ENCODE measurements at places on chromosomes 4 and X.

GRCh38 chr4:82287720-82288119 lies 86.1 kb downstream of the HNRNPD start:
- no peak for DNase-seq

GRCh38 chr4:26235500-26235899 lies 85.3 kb upstream of the RBPJ start:
- no peak for DNase-seq

DNA sequence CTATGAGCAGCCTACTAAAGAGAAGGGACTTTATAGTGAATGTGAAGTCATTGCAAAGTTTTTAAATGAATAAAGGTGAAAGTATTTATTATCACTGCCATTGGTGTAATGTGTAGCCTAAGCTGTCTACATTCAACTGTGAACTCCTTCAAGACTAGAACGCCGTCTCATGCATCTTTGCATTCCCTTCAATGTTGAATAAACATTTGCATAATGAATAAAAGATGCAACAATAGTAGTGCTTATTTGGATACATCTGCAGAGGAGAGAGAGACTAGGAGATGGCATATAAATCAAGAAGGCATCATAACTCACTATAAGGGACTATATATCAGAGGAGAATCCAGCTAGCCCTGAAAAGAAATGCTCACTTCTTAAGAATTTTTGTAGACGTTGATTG lies 1623.8 kb upstream of the TENM3 start:
- DNase-seq: no peak

DNA sequence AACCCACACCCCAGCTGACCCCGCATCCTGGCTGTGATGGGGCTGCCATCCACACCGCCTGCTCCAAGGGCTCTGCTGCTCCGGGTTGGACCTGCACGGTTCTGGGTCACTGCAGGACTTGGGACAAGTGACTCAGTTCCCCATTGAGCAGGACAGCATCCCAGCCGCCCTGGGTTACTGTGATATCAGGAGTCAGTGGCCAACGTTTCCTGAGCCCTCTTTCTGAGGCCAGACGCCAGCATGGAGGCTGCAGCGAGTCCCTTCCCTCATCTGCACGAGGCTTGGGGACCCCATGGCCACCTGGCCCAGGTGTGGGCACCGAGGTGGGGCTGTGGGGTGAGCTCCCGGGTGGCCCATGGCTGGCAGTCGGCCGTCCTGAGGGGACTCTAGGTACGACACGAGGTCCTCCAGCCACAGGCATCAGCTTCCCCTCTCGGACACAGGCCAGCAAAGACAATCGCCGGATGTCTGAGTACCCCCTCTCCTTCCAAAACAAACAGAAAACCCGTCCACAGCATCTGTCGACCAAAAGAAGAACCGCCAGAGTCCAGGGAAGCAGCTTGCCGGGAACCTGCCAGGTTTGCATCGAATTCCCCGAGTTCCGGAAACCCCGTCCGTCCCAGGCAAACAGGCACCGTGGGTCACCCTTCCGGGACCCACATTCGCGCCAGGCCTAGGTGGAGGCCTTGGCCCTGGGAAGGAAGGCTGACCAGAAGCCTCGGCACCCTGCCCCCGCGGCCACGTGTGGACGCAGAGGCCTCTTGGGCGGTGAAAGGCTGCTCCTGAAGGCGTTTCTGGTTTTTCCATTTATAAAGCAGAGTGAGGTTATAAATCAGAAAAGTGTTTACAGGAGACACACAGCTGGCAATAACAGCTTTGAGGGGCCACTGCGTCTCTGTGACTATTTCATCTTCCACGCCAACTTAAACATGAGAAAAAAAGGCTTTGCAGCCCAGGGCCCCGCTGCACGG lies 136.0 kb downstream of the FAM53A start:
- DNase-seq: no peak

DNA sequence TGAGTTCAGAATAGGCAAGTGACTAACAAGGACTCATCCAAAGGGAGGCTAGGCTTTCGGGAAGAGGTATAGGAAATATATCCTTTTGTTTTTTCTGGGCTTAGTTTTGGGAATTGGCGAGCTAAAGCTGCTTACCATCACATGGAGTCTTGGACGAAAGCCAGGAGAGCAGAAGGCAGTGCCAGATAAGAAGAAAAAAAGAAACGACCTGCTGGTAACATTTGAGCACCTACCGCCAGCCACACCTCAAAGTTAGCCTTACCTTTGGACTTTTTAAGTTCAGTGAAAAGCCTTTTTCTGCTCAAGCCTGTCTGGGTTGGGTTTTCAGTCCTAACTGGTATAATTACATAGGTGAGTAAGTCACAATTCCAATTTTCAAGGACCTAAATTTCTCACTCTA lies 85.1 kb upstream of the LCORL start:
- no peak for DNase-seq

DNA sequence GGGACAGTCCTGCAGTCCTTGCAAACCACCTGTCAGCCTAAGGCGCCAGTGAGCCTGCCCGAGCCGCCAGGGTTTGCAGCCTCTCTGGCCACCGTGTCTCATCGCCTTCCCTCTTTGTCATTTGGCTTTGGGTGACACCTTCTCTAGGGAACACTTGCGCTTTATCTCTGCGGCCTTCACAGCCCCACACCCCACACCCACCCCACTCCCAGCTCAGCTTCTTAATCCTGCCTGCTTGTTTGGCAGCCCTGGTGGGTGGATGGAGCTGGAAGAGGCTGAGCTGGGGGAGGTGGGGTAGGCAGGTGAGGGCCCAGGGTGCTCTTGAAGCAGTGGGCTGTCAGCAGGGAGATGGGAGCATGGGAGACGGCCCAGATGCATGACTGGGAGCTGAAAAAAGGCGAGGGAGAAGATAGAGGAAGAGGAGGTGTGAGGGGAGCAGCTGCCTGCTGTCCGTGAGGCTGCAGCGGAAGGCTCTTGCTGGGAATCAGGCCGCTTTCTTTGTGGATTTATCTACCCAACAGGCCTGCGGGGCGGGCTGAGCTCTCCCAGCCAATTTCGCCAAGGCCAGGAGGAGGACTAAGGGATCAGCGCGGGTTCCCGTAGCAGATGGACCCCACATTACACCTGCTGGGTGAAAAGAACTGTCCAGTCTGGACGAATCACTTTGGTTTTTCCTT lies 97.5 kb upstream of the STOX2 start:
- no peak for DNase-seq

GRCh38 chrX:11619441-11619840 lies 46.3 kb downstream of the ARHGAP6 start:
- no peak for DNase-seq

- no peak for DNase-seq
Measured at GRCh38 chr4:34372815-34373214, 1871.5 kb downstream of the ARAP2 start.

DNA sequence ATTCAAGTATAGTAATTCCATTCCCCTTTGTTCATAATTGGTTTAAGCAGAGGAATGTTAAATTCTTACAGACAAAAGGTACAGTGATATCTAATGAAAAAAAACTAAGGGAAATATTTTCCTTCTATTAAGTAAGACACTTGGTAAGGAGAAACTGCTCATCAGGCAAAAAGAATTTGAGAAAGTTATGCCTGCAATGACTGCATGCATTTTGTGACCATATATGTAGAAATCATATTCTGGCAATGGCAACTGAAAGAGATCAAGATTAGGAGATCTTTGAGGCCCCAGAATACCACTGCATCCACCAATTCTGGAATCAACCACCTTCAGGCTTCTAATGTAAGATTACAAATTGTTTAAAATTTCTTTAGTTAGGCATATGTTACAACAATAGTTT lies 364.8 kb downstream of the PCDH10 start:
- DNase-seq: no peak

GRCh38 chrX:49019599-49020249 lies 17.7 kb upstream of the GRIPAP1 start:
- DNase-seq: no peak

DNA sequence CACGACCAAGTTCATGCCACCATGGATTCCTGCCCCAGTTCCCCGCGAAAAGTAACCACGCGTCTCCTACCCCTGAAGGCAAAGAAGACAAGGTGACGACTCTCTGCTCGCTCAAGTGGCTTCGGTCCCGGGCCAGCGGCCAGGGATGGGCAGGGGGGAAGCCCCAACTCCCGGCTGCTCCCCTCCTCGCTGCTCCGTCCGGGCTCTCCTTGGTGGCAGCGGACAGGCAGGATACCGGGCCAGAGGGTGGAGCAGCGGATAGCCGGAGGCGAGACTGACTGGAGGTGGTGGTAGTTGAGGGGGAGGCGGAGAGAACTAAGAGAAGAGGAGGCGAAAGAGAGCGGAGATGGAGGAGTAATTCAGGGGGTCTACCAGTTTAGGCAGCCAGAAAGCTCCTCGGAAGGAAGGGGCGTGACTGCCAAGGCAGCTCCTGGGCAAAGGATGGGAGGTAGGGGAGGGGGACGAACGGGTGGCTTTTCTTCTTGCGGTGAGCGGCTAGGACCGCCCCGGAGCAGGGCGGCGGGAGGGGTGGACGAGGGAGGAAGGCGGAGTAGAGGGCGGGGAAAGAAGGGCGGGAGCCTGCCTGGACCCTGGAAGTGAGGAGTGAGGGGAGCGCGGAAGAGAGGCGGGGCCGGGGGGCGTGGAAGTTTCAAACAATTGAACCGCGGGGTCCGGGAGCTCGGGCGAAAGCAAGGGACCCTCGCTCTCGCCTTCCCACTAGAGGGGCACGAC lies at the start of gene AMOT:
Gene AMOT (minus strand): TSS at position 450 of the 732 bp plus-strand sequence. CDS start 17,705 bp downstream, outside the sequence.
- peak; percentile 72 for DNase-seq

- DNase-seq: peak; percentile 4
Measured at GRCh38 chrX:13821738-13822137, 4.8 kb upstream of the GPM6B start.

DNA sequence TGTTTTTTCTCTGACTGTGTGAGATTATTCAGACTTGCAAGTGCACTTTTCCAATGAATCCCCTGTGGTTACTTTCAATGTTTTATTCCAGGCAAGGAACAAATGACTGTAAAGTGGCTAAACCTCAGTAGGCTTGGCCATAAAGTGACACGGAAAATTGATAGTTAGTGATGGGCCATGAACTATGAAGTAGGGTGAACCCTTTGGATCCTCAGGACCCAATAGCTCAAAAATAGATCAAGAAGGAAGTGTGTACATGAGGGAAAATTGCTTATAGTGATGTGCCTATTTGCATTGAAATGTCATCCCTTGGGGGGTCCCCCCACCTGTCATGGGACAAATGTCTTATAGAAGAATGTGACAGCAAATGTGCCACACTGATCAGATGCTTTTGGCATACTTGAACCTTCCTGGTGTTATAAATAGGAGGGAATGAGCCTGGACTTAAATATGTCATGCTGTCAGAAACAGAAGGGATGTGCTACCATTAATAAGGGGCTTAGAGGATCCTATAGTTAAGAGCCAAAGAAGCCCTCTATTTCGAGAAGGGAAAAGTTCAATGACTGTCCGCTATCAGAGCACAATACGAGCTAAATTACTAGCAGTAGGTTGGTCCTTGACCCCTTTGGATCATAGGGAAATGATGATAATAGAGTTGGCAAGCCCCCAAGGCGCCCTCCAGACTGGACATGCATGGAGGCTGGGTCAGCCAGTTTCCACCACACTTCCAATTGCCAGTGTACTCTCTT lies 30.3 kb downstream of the SLC16A2 start:
- no peak for DNase-seq

- no peak for DNase-seq
Measured at GRCh38 chrX:139823806-139824205, 109.0 kb downstream of the ATP11C start.

- no peak for DNase-seq
Measured at GRCh38 chr4:90152024-90152423, 24.8 kb downstream of the CCSER1 start.

GRCh38 chr4:110484029-110484428 lies 8.1 kb downstream of the ENPEP start:
- no peak for DNase-seq

DNA sequence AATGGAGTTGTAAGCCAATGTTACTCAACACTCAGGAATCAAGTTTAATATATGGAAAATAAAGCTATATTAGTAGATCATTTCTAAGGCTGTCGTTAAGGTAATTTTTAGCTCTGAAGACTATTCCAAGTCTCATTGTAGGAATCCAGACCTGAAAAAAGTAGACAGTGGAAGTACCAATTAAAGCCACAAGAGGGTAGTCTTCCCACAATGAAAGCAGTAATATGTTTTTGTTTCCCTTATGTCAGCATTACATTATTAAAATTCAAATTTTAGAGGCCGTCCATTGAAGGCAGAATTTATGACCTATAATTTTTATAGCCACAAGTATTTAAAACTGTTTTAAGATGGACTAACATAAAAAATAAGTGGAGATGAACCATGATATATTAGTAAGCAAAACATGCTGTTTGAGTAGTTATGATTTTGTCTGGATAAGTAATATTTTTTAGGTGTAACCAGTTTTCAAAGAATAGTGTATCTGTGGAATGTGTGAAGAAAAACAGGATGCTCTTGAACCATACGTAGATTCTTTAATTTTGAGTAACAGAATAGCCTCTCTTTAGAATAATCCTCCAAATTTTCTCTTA lies 372.6 kb upstream of the TECRL start:
- peak; percentile 36 for DNase-seq

Measured in A673 (cell line).